ENCODE measurements at places on chromosomes 5 and 9.

DNA sequence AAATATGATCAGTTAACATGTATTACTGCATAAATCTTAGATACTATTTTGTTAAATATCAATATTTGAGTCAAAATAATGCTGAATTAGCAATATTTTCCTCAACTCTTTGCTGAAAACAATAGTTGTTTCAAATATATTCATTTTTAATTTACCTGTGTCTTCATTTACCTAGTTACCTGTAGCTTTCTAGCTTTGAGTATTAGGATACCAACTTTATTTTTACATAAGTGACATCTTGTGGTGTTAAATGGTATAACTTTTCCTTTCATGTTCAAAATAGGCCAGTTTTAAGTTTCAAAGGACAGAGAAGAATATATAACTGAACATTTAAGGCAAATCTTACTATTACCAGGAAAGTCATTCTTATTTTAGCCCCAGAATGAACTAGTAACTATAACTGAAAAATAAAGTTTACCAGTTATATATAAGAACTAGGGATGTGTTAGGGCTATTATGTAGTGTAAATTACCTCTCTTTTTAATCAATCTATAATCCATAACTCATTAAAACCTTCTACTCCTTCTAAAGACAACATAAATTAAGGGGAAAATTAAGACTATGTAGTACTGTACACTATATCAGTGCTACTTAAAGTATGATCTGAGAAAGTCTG, 25.3 kb downstream of the AP3B1 start:
- DNase-seq, result no peak

- no peak for DNase-seq
These were observed 333.6 kb upstream of the CCNH start for GRCh38 chr5:87746341-87746740.

DNA sequence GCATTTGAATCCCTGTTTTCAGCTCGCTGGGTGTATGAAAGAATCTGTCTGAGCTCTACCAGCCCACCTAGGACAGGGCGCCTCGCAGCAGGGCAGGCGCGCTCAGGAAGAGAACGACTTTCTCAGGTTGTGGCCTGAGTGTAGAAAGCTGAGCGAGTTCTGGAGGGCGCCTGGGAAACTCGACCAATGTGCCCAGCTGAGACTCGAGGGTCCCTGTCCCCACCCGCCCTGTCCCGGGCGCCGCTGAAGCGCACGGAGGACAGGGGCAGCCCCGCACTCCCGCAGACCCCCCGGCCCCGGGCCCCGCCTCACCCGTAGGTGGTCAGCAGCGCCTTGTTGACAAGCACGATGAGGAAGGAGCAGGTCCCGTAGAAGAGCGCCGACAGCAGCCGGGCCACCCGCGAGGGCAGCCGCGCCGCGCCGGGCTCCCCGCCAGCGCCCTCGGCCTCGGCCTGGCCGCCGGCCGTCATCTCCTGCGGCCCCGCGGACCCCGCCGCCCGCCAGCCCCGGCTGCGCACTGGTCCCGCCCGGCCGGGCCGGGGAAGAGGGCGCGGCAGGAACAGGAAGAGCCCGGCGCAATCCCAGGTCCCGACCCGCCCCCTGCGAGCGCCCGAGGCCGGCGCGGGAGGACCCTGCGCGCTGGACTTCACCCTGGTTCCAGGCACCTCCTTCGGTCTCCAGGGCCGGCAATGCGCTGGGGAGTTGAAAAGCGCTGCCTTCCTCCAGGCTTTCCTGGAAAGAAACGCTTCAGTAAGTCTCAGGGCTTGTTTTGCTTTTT, at the start of gene SLC35D2:
Gene SLC35D2, minus strand, starts transcription at position 547 of the 778 bp plus-strand sequence. Its CDS starts 77 bp downstream, at position 470.
- no peak for DNase-seq

DNA sequence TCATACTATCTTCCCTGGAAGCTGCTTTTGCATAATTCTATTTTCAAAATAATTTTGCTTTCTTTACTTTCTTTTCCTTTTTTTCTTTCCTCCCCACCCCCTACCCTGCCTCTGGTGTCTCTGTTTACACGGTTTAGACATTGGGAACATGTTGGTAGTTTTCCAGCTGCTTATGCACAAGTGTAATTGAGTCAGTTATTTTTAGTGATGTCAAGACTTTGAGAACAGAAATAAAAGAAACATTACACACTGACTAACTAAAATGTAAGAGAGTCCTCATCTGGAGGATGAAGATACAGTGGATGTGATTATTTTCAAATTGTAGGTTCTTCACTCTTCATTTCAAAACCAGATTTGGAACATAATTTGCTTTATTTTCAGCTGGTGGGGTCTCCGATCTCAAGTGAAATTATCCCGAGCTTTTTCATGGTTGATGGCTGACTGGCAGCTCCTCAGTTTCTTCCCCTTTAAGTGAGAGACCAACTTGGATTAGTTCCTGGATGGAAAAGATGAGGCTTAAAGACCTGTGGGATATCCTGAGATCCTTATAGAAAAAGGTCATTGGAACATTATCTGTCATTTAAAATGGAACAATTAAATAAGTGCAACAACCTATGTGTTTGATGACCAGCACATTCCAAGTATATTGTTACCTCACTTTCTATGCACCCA, 154.4 kb upstream of the ZNF462 start:
- DNase-seq, result no peak

GRCh38 chr5:11432116-11432515, 472.1 kb downstream of the CTNND2 start:
- DNase-seq, result no peak

- no peak for DNase-seq
These were observed 1.6 kb downstream of the C5orf52 start for GRCh38 chr5:157672976-157673375.

DNA sequence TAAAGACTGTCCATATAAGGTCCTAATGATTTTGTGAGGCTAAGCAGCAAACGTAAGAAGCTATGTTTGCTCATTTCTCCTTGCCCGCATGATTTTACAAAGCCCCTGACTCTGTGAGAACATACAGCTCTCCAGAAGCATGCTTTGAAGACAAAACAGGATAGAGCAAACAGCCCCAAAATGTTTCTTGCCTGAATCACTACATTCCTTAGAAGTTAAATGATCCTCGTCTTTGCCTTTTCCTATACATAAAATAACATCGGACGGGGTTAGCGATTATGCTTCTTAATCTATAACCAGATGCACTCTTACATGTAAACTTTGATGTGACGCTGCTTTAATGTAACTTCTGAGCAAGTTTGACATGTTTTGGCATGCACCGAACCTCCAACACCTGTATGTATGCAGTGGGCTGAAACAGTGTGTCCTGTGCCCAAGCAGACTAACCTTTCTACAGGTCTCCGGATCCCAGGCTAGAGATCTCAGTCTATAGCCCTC, 353.7 kb downstream of the CETN3 start:
- DNase-seq, result no peak

- DNase-seq, result no peak
These were observed 11.8 kb downstream of the FXN start for GRCh38 chr9:69047371-69047770.

DNA sequence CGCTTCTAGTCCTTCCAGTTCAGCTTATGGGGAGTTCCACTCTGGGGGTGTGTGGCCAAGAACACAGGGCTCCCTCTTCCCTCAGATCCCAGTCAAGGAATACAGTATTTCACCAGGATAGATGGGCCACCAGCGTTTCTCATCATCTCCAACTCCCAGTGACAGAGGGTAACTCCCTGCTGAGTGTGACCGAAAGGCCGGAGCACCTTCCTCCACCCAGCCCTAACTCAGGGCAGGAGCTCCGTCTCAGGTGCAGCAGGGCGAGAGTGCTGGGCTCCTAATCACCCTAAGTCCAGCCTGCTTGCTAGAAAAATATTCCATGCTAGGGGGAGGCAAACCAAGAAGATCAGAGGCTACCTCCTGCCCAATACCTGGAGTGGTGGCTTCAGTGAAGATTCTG, 102.6 kb downstream of the ADAMTS2 start:
- no peak for DNase-seq

DNA sequence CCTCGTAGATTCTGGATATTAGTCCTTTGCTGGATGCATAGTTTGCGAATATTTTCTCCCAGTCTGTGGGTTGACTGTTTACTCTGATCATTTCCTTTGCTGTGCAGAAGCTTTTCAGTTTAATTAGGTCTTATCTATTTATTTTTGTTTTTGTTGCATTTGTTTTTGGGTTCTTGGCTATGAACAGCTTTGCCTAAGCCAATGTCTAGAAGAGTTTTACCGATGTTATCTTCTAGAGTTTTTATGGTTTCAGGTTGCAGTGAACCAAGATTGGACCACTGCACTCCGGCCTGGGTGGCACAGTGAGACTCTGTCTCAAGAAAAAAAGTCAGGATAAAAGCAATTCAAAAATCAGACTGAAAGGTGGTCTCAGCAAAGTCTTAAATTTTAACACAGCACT, 188.5 kb downstream of the EPB41L4A start:
- no peak for DNase-seq

- no peak for DNase-seq
These were observed 37.2 kb upstream of the KIF2A start for GRCh38 chr5:62268792-62269191.

DNA sequence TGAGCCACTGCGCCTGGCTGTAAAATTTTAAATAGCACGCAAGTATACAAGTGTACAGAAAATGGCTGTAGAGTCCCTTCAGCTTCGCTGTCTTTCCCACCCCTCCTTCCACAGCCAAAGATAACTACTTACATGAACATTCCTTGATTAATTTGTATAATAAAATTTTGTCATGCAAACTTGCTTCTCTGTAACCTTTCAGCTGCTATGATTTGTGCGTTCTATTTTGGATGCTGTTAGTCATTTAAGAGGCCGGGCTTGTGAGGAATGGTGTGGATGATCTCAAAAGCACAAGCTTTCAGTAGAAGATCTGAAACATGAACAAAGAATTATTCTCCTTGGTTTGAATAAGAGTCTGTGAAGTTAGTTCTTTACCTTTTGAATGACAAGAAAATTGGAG, 115.0 kb upstream of the TLE1 start:
- DNase-seq, result no peak

- no peak for DNase-seq
These were observed 527 bp downstream of the MEF2C start for GRCh38 chr5:88882276-88883038.

DNA sequence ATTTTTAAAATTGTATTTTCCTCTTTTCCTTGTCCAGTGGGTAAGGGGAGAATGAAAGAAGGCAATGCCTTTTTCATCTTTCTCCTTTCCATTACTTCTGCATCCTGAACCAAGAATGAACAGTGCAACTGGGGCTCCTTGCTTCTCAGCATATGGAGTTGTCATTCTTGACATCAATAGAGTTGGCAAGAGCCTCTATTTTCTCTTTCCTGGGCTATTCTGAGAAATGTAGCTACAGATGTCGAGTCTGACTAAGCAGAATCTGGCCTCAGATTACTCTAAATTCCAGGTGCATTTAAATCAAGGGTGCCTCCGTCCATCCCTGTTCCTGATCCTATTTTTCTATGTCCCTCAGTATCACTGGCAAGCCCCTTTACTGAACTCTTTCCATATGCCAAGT, 244.8 kb downstream of the GLIS3 start:
- DNase-seq, result no peak

DNA sequence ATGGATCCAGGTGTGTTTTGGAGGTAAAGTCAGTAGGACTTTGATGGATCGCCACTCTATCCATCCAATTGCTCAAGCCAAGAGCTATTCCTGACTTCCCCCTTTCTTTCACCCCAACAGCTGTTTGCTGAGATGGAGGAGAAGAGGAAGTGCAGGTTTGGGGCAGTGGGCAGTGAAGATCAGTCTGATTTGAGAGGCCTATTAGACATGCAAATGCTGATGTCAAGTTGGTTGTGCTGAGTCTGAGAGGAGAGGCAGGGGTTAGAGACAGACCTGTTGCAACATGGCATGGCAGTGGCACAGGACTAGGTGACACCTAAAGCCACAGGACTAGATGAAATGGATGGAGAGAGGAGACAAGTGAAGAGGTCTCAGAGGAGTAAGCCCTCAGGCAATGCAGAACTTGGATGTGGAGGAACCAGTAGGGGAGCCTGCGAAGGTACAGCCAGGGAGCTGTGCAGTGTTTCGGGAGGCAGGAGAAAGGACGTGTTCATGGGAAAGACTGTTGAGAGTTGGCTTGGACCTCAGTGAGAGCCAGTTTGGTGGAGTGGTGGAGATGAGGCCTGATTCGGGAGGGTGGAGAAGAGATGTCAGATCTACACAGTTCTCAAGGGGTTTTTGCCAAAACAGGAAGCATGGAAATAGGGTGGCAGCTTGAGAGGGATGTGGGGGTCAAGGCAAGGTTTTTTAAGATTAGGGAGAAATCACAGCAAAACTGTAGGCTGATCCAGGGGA, 175.0 kb downstream of the MACROH2A1 start:
- no peak for DNase-seq

GRCh38 chr9:16105168-16106020, 552.6 kb downstream of the CCDC171 start:
- DNase-seq, result no peak

- DNase-seq, result no peak
These were observed 325.8 kb downstream of the TMEM38B start for GRCh38 chr9:106020186-106020585.

GRCh38 chr5:55416306-55416705, 108.5 kb downstream of the MTREX start:
- no peak for DNase-seq

GRCh38 chr5:132549576-132549975, 6.3 kb upstream of the IL5 start:
- DNase-seq, result no peak

GRCh38 chr5:143142596-143143435, 260.7 kb downstream of the NR3C1 start:
- no peak for DNase-seq

GRCh38 chr5:102873379-102873932, 118.4 kb downstream of the PAM start:
- no peak for DNase-seq

- no peak for DNase-seq
These were observed 75.6 kb downstream of the DMRT2 start for GRCh38 chr9:1125741-1126140.

- DNase-seq, result no peak
These were observed 47.7 kb upstream of the FUBP3 start for GRCh38 chr9:130531670-130532069.

GRCh38 chr9:124008694-124009530, 2.7 kb upstream of the LHX2 start:
- DNase-seq, result no peak

- DNase-seq, result no peak
These were observed 65.1 kb downstream of the PLPPR1 start for GRCh38 chr9:101093620-101094019.

DNA sequence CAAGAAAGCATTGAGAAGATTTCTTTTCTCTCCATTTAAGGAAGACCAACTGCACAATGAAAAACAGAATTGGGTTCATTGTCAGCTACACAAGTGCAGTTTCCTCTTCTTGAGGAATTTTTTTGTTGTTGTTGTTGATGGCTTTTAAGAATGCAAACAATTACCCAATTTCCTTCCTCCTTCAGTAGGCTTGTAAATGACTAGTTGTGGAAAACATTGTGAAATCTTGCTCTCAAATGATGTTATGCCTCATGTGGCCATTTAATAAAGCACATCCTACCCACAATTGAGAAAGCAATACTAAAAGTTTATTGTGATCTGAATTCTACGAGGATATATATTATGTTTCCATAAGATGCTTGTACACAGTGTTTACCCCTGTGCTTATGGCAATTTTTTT, 171.6 kb downstream of the FAM174A start:
- DNase-seq, result no peak

DNA sequence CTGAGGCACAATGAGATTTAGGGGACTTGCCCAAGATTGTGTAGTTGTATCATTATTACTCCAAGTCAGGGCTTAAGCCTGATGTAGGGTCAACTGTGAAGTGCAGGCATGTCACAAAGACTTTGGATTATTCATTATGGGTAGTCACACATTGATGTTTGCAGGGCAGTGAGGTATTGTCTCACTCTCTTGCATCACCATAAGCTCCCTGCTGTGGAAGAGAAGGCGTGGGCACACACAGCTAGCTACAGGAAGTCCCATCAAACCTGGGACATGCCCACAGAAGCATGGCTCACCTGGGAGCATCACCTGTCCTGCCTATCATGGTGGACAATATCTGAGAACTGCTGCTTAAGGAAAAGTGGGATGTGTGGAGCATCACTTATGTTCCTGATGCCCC, 42.1 kb downstream of the TMOD1 start:
- no peak for DNase-seq
